ENCODE measurements at places on chromosomes 5 and 9.

- no peak for DNase-seq
Measured at GRCh38 chr5:167284222-167284890, 1007.1 kb upstream of the WWC1 start.

GRCh38 chr5:123582550-123583285, 70.7 kb downstream of the CSNK1G3 start:
- DNase-seq, result no peak

- no peak for DNase-seq
Measured at GRCh38 chr5:57097526-57097925, 76.3 kb upstream of the GPBP1 start.

- no peak for DNase-seq
Measured at GRCh38 chr9:2158766-2159430, 143.8 kb downstream of the SMARCA2 start.

DNA sequence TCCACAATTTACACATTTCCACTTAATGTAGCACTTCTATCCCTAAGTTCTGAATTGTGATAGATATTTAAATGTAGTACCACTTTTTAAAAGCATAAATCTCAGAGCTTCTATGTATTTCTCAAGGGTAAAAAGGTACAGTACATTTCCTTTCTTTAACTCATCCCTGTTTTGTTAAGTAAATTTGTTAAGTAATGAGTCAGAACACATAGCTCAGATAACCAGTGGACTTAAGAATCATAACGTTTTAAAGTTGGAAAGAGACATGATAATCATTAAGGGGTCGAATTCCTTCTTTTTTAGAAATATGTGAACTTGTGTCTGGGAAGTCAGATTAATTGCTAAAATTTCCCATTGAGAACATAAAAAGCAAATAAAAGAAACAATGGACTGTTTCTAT, 810.2 kb upstream of the NUDT12 start:
- DNase-seq, result no peak

DNA sequence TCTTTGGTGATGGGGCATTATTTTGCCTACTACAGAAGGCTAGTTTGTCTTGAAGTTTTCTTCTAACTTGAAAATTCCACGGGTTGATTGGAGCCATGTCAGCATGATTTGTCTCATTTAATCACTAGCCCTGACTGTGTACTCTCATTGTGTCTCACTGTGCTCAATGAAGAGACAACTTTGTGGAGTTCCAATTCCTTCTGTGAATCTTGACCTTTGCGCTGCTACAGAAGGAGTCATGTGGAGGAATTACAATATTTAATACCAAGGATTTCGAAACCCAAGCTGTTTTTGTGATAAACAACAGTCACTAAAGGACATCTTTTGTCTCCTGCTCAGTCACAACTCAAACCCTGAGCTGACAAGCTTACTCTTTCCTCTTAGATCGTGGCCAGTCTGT, 98.6 kb upstream of the ACTBL2 start:
- no peak for DNase-seq

GRCh38 chr5:62698756-62699155, 120.1 kb downstream of the LRRC70 start:
- no peak for DNase-seq
